NCI-H1105 (cell line): ENCODE measurements at places on chromosomes 1 and 21.

DNA sequence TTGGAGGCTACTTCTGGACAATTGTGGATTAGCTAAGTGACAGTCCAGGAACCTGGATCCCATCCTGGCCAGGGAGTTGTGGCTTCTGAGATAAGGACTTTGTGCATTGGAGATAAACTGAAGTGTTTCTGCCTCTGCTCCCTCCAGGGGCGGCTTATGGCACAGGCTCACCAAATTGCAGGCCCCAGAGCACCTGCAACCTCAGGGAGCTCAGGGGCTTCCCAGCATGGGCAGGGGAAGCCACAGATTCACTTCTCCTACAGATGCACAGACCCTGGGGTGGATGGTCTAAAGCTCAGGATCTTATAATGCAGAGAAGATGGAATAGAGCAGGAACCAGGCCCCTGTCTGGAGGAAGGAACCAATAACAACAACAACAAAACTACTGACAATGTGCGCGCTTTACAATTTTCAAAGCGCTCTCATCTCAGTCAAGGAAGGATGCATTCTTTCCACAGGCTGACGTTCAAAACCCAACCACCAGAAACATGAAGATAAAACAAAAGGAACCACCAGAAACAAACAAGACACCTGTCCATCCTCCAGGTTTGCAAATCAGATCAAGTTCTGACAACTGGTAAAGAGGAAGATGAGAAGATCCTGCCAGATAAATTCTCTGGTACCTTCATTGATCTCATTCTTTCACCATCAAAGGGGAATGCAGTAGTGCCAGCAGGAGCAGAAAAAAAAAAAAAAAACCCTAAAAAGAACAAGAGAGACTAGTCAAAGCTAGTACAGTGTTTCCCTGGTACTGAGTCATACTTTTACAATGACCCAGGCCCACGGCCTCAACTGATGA is 121.0 kb upstream of the IRF2BP2 start:
- DNase-seq, result no peak

GRCh38 chr1:152029144-152029928 is 7.5 kb downstream of the S100A11 start:
- DNase-seq, result no peak

DNA sequence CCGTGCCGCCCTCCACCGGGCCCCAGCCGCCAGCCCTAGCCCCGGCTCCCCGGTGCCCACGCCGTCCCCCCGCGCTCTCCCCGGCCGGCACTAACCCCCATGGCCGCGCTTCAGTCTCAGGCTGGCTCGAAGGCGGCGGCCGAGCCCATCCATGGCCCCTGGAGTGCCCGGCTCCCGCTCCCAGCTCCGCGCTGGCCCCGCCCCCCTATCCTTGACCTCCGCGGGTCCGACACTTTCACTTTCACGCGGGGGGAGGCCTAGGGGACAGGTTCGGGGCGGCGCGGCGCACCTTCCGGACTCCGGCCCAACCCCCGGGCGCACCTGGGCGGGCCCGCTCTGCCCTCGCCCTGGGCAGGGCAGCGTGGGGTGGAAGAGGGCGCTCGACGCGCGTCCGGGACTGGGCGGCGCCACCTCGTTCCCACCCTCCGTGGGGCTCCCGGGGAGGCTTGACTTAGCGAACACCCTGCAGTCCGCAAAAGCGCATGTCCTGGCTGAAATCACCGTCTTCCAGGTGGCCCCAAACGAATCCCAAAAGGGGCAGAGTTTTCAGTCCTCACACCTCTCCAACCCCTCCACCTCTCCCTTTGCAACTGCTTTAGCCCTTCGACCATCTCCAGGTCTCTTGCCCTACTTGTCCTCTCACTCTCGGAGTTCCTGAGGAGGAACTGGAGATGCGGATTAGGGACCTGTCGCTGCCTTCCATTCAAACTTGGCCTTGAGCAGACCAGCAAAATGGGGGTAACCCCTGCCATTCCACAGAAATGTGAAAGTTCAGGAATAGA is 3.9 kb upstream of the DENND2D start:
- peak; percentile 19 for DNase-seq

- peak; percentile 35 for DNase-seq
These were observed 32.4 kb downstream of the KCNN3 start for GRCh38 chr1:154837672-154838171.

GRCh38 chr21:45138199-45139002 is 64.0 kb downstream of the ADARB1 start:
- DNase-seq, result peak; percentile 53

DNA sequence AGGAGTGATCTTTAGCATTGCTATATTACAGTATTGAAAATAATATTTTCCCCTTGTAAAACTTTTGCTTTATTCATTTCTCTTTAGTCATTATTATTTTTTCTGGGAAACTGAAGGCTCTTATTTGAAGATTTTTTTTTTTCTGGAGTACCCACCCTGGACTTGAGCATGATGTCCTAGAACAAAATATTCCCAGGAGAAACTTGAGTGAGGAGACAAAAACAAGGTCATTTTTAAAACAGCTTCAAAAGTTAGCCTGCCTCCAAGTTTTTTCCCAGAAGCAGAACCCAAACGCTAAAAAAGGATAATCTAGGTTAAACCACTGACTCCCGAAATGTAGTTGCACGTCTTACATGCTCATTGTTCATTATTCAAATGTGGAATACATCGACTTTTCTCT is 160.2 kb upstream of the KCTD3 start:
- DNase-seq, result no peak

- DNase-seq, result no peak
These were observed 262.9 kb downstream of the RHOU start for GRCh38 chr1:228998179-228998578.

DNA sequence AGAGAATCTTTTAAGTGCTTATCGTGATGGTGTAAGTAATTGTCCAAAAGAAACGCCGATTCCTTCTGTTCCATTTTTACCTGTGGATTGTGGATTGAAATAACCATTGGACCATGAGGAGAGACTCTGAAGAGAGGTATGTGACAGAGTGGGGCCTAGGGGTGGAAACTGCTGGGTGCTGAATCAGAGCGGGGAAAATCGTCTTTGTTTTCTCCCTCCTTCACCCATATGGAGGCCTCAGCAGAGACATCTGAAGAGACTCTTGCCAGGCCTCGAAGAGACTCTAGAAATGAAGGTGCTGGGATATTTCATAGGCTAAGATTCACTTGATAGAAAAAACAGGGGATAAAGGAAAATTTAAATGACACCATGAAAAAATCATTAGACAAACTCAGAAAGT is 1327.0 kb downstream of the BRINP3 start:
- no peak for DNase-seq

GRCh38 chr21:46111857-46112724 is 14.2 kb downstream of the COL6A2 start:
- no peak for DNase-seq

GRCh38 chr1:183674339-183674738 is 21.2 kb upstream of the APOBEC4 start:
- DNase-seq, result no peak

DNA sequence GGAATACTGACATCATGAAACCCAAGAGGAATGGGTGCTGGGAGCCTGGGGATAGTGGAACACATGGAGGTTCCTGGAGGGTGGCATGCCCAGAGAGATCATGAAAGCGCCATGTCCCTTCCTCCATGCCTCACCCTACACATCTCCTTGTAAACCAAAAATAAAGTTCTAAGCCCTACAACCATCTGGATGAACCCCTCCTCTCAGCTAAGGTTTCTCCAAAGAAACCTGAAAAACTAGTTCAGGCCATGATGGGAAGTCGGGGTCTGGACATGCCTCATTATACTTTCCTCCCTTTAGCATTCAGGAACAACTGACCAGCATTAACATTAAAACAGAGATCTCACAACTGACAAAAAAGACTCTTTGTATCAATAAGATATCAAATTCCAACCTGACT is 68.5 kb downstream of the ACBD6 start:
- DNase-seq, result no peak

DNA sequence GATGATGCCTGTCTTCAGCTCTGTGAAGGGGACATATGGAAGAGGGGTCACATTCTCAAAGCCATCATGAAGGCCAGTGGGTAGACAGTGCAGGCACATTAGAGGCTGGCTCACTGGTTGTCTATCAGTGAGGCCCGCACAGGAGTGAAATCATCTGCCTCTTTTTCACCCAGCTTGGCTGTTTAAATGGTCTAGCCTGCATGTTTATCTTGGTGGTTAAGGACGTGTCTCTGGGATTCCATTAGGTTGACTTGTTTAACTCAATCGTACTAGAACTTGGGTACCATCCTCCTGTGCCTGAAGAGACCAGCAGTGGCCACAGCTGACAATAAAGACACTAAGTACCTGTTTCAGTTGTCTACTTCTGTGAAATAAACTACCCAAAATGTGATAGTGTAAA is 219.3 kb downstream of the PLPP3 start:
- DNase-seq, result no peak

- no peak for DNase-seq
These were observed 1.9 kb downstream of the EPHX1 start for GRCh38 chr1:225811622-225812487.

DNA sequence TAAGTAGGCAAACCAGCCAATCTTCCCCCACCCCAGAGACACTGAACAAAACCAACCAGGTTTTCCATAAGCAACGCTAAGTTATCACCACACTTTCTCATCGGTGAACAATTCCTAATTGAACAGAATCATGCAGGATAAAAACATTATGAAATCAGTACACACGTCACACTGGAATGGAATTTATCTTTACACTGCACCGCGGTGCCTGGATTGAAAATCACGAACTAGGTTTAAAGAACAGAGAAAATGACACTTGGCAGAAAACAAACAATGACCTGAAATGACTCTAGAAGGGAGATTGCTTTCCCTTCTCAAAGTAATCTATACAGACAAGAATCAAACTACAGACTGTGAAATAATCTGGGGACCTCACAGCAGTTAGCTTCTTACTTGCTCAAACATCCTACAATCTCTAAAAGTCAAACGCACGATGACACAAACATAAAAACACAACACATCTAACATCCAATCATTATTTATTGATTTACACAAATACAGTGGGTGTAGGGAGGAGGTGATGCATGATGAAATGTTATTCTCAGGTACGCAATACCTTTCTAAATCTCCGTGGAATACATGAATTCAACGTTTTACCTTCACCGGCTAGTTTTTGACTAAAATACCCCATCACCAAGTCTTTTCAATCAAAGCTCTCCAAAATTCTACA is 1.9 kb downstream of the EIF4G3 start:
- no peak for DNase-seq

DNA sequence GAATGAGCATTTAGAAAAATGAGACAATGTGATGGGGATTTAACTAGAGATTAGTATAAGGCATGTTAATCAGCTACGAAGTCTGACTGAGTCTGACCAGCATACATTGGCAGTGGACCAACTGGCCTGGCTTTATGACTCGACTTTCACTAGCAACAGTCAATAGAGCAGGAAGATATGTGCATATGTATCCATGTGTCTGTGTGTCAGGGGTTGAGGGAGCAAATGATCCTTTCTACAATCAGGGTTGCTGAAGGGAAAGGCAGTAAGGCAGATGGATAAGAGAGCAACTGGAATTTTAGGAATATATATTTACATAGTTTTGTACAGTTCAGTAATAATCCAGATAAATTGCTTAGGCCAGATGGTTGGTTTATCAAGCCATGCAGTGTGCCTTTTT is 645.6 kb downstream of the PLA2G4A start:
- DNase-seq, result no peak

DNA sequence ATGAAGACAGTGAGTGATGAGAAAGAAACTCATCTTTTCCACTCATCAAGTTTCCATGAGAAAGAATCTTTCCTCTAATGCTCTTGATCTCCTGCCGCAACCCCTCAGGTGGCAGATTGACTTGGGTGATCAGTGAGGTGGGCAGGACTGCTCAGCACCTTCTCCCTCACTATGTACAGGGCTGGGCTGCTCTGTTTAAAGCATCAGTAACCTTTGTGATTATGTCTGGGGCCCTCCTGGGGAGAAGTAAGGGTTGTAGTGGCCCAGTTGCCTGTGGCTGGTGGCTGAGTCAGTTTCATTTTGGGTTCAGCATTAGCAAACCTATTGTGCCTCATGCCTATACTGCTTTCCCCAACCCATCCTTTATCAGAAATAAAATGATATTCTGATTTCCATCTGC is 366.0 kb downstream of the TTLL7 start:
- DNase-seq, result no peak

- DNase-seq, result no peak
These were observed 7.2 kb upstream of the C8B start for GRCh38 chr1:56972976-56973375.

DNA sequence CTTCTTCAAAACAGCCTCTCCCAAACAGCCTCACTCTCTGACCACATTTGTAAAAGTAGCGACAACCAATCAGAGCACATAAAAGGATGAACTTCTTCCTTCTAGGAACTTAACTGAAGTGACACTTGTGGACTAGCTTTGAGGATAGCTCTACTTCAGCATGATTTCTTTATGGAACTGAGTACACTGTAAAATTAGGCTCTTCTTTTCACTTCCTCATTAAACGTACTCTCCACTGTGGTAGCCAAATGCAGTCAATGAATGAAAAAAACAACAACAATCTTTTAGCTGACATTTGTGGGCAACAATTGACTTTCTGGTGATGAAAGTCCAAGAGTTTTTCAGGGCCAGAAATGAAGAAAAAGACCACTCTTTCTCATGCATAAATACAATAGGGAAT is 9.6 kb downstream of the LRRC53 start:
- DNase-seq, result no peak

DNA sequence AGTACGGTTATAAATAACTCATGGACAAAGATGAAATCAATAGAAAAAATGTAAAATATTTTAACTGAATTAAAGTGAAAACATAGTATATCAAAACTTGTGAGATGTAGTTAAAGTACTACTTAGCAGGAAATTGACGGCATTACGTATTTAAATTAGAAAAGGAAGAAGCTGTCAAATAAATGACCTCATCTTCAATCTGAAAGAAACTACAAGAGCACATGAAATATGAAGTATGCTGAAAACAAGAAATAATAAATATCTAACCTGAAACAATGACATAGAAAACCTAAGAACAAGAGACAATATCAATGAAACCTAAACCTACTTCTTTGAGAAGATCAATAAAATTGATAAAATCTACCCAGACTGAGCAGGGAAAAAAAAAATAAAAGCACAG is 122.2 kb upstream of the PDE4B start:
- DNase-seq, result no peak

DNA sequence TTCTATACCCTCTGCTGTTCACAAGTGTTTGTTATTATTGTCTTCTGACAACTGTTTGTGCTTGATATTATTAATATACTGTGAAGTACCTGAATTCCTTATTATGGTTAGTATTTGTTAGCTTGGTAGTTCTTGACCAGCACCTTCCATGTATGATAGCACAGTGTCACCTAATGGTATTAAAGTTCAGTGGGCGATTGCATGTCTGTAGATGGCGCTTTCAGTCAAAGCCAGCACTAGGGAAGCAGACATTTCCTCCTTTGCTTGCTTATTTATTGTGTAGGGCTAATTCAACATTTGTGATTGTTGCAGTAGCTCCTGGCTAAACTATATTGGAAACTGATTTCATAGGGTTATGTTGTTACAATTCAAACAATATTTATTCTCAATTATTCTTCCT is 218.0 kb downstream of the ZP4 start:
- no peak for DNase-seq
